ENCODE measurements at places on chromosomes 1 and 21. TPM values are rescaled to one million over a fixed set of nuclear protein-coding genes. Genes with fewer than 3 reads are reported as not detected.

The SPRR2B gene
- total RNA-seq: not detected

The CLCNKA gene
- total RNA-seq: 6.9 TPM

The AVPR1B gene
- 0.38 TPM for total RNA-seq

The KRTAP11-1 gene
- total RNA-seq: not detected

The KIAA1614 gene
- total RNA-seq: 8.7 TPM

The KPRP gene
- not detected for total RNA-seq

The NPPB gene
- total RNA-seq: not detected

The MCOLN3 gene
- total RNA-seq: 3.8 TPM

The ATP6V1G3 gene
- not detected for total RNA-seq

- no peak for DNase-seq
Observed at GRCh38 chr1:177629526-177629925, 340.3 kb downstream of the SEC16B start.

DNA sequence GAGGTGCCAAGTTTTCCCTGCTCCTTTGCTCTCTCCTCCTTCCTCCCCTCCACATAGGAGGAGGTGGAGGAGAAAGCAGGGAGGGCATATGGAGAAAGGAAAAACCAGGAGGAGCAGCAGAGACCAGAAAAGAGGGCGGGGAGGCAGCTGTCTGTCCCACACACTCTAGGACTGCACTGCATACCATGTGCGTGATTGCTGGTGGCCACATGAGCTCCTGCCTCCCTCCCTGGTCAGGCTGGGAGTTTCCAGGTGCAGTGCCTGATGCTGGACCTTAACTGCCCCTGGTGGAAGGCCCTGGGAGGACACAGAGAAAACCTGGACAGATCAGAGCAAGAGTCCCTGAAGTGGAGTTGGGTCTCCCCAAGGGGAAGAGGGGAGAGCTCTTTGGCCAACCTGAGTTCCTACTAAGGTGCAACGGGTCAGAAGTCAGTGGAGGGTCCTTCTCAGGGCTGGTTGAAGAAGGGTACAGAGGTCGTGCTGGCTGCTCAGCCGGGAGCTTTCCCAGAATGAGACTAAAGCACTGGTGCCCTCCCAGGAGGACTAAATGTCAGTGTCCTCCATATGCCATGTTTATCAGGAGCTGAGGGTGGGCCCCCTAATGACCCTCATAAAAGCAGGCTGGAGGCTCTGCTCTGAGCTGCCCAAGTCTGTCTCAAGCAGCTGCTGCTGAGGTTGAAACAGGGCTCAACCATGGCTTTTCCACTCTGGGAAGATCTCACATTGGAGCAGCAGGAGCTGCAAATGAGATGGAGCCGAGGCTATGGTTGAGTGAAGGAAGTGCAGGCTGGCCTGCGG, 3.5 kb upstream of the LGR6 start:
- no peak for DNase-seq

GRCh38 chr1:6093071-6093470, 47.4 kb downstream of the KCNAB2 start:
- DNase-seq: no peak

GRCh38 chr1:8461351-8462110, 143.6 kb downstream of the SLC45A1 start:
- DNase-seq: no peak

DNA sequence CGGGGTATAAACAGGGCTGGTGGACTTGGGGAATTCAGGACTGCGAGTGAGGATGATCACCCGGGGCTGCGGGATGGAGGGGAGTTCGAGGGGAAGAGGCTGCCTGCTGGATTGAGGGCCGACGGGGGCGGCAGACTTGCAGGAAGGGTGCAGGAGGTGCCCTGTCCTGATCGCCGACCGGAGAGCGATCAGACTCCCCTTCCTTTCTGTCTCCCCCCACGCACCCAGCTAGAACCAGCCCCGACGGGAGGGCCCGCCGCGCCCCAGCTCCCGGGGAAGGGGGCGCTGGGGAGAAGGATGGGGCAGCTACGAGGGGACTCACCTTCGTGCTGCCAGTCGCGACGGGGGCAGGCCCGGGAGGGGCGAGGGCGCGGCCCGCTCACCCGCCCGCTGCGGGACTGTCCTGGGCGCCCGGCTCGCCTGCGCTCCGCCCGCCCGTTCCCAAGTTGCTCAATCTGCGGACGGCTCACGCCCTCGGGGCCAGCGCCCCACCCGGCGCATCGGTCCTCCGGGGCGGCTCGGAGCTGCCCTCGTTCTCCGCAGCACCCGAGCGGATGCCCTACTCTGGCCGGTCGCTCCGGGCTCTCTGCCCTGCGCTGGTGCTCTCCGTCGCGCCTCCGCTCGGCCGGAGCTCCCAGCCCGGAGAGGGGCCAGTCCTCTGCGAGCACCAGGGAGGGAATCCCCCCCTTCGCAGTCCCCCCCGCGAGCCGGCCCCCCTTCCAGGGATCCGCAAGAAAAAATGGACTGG, at the start of gene RSPO1:
TSS of gene RSPO1 (minus strand) at position 649 of the 748 bp plus-strand sequence. CDS start 5,231 bp downstream, outside the sequence.
- no peak for DNase-seq

GRCh38 chr1:30912224-30912623, 3.7 kb upstream of the SDC3 start:
- DNase-seq: no peak

DNA sequence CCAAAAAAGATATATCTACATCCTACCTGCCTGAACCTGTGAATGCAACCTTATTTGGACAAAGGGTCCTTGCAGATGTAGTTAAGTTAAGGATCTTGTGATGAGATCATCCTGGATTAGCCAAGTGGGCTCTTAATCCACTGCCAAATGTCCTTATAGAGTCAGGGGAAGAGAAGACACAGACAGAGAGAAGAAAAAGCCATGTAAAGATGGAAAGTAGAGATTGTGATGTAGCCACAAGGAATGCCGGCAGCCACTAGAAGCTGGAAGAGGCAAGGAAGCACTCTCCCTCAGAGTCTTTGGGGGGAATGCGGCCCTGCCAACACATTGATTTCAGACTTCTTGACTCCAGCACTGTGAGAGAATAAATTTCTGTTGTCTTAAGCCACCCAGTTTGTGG, 16.2 kb downstream of the HSD11B1 start:
- DNase-seq: no peak

GRCh38 chr1:155324717-155325602, 4.3 kb downstream of the RUSC1 start:
- DNase-seq: peak; percentile 67

DNA sequence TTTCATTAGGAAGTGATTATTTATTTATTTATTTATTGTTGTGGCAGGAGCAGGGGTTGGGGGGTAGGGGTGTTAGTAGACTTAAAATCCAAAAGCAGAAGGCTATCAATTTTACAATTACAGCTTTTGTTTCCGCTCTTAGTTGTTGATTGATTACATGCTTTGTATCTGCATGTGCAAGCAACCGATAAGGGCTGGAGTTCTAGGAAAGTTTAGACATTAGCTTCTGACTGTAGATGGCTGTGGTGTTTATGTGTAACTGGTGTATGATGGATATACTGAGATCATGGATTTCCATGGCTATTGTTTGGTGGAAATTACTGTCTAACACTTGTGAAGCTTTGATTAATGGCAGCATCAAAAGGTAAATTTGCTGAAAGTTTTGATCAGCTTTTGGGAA, 2.8 kb downstream of the ST6GALNAC5 start:
- no peak for DNase-seq

GRCh38 chr1:36464605-36465393, 615 bp upstream of the MRPS15 start:
- no peak for DNase-seq

DNA sequence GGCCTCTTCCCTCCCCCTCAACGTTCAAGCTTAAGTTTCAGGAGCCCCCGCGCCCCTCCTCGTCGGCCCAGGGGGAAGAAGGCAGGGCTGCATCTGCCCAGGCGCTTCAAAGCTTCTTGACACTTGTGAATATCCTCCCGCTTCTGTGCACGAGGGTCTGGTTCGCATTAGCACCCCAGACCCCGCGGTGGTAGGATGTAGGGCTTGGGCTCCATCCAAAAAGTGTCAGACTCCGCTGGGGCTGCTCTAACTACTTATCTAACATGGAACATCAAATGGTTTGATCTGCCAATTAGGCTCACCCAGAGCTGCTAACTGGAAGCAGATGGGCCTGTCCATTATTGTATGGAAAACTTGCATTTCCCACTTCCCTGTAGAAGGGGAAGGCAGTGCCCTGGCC, 28.9 kb downstream of the TAS1R2 start:
- DNase-seq: no peak

DNA sequence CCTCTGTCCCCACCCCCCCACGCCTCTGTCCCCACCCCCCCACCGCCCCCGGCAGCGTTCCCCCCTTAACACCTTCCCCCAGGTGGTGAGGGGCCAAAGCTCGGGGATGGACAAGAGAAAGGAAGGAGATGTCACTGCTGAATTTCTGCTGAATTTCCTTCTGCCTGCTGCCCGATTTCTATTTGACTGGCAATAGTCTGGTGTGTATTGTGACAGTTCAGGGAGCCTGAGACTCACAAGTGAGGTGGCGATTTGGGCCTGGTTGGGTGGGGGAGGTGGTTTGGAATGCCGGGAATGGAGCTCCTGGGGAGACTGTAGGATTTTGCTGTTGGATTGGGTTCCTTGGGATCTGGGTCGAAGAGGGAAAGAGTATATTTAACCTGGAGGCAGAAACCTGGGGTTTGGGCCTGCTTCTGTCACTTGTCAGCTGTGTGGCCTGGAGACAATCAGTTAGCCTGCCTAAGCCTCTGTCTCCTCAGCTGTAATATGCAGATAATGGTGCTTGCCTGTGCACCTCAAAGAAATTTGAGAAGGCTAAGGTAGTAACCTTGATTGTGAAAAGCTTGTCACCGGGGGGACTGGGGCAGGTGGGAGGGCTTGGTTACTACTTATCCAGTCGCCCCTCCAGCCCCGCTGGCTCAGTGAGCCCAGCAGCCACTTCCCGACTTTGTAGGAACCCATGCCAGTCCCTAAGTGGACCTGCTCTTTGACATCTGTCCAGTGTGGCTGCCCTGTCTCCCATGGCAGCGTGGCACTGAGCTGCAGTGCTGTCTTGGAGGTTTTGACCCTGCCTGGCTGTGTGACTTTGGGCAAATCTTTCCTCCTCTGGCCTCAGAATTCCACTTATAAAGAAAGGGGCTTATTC, 7.7 kb upstream of the LMNA start:
- peak; percentile 51 for DNase-seq

GRCh38 chr1:91725989-91726721, 159.8 kb downstream of the TGFBR3 start:
- peak; percentile 40 for DNase-seq

DNA sequence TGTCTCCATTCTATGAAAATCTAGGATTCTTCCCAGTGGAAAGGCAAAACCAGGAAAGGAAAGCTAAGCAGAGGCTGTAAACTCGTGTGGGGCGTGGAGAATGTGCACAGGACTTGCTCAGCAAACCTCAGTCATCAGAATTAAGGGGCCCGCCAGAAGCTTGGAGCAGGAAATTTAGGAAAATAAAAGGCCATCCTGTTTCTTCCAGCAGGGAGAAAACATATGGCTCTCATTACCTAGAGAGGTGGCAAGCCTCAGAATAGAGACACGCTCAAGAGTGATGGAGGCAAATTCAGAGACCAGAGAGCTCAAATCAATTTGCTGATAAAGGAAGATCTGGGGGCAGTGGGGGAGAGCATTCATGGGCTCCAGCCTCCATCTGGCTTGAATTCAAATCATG, 151.9 kb upstream of the KLHDC7A start:
- DNase-seq: no peak

GRCh38 chr1:193458628-193459027, 272.2 kb upstream of the B3GALT2 start:
- no peak for DNase-seq

DNA sequence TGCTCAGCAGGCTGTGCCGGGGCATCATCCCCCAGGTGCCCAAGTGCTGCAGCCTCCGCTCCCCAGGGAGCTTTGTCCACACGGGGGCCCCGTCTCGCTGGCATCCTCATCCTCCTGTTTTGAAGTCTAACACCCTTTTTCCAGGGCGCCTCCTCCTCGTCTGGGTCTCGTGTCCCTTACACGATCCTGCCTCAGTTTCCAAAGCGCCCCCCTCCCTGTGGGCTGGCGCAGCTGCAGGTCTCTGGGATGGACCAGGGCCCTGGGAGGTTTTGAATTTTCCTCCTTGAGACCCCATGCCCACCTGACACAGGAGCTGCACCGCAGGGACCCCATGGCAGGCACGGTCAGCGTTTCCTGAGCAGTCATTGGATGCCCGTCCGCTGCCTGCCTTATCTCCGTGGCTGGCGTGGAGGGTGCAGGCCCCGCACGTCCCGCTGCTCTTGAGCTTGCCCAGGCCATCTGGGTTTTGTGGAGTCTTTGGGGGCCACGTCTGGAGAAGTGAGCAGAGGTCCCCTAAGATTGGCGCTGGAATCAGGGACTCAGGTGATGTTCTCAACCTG, 37.4 kb upstream of the DIP2A start:
- no peak for DNase-seq

GRCh38 chr1:61922950-61923480, 180.7 kb downstream of the PATJ start:
- no peak for DNase-seq

GRCh38 chr1:53700776-53701175, 38.2 kb downstream of the GLIS1 start:
- DNase-seq: no peak

DNA sequence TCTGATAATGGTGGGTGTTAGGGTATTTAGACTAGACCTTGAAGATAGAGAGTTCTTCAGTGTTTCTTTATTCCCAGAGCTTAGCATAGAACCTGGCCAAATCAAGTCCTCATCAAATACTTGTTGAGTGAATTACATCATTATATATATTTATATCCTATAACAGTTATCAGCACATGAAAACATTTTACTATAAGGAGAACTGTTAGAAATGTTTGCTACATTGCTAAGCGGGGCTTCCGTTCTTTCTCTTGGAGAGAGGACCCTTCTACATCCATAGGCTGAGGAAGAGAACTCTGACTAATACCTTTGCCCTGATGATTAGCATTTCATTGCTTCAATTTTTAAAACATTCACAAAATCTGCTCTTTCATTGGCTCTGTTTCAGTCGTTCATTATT, 66.5 kb upstream of the NBL1 start:
- no peak for DNase-seq

- no peak for DNase-seq
Observed at GRCh38 chr1:39613250-39613649, 26.2 kb downstream of the HEYL start.

GRCh38 chr1:210302501-210302900, 26.2 kb upstream of the HHAT start:
- DNase-seq: no peak

DNA sequence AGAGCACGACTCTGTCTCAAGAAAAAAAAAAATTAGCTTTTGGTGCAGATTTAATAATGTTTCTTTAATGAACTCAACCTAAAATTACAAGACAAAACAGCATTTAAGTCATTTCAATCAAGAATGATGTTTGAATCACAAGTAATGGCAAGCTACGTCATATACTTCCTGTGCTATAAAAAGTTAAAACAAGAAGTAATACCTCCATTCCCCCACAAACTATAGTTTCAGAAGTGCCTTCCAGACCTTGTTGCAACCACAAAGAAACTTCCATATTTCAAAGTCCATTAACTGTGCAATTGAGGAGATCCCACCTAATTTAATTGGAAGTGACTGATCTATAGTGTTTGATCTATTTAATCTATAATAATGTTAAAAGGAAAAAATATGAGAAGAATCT, 15.1 kb downstream of the NRDC start:
- DNase-seq: no peak
